ENCODE measurements at places on chromosomes 3 and 15. TPM values are rescaled to one million over a fixed set of nuclear protein-coding genes. Genes with fewer than 3 reads are reported as not detected.

GRCh38 chr3:16174976-16175901, 759 bp downstream of the GALNT15 start:
- peaks cover 5% of the 10 kb centered on the region for H3K4me1 ChIP-seq
- no peak for DNase-seq
- no peak overlapping the region for H3K4me3 ChIP-seq
- no peak overlapping the region for H3K27ac ChIP-seq
- H3K27me3 ChIP-seq: peaks cover 50% of the 10 kb centered on the region

DNA sequence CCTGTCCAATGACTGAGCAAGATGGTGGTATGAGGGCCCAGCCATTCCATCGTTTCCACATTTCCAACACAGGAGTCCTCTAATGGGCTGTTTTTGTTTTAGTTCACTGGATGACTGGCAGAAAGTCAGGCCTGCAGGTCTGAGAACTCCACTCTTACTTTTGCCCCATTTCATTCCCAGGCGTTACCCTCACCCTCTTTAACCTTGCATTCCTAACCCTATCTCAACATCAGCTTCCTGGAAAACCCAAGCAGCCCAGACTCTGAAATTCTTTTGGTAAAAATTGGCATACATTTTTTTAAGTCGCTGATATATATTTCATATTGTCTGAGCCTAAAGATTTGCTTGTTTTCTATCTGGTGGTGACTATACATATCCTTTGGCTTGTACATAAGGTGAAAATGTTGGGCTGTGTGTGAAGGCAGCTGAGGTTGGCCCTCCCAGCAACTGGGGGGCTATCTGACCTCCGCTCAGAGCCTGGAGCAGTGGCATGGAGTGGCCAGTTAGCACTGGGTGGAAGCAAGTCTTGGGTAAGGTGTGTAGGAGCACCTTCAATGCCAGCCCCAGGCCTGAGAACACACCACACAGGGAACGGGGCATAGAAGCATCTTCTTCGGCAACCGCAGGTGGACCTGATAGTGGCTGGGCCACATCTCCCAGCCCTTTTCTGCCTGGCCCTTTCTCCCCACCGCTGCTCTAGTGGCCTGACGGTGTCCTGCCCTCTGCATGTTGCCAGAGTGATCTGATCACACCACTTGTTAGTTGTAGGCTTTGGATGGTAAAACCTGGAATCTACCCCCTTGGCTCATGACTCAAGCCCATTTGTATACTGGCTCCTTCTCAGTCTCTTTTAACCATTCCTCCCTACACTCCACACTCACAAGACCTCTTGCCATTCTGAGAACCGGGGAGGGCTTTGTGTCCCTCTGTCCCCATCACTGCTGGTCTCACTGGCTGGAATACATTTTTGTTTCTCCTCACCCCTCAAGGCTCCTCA, 50.0 kb downstream of the AMOTL2 start:
- no peaks in the 10 kb centered on the region for H3K36me3 ChIP-seq
- H3K4me3 ChIP-seq: no peak overlapping the region
- DNase-seq: no peak
- no peak overlapping the region for H3K27ac ChIP-seq

GRCh38 chr3:138825336-138825735, 9.4 kb downstream of the PIK3CB start:
- H3K27ac ChIP-seq: no peak overlapping the region
- peaks cover 28% of the 10 kb centered on the region for H3K4me1 ChIP-seq
- H3K4me3 ChIP-seq: no peak overlapping the region
- H3K36me3 ChIP-seq: peaks cover 71% of the 10 kb centered on the region

DNA sequence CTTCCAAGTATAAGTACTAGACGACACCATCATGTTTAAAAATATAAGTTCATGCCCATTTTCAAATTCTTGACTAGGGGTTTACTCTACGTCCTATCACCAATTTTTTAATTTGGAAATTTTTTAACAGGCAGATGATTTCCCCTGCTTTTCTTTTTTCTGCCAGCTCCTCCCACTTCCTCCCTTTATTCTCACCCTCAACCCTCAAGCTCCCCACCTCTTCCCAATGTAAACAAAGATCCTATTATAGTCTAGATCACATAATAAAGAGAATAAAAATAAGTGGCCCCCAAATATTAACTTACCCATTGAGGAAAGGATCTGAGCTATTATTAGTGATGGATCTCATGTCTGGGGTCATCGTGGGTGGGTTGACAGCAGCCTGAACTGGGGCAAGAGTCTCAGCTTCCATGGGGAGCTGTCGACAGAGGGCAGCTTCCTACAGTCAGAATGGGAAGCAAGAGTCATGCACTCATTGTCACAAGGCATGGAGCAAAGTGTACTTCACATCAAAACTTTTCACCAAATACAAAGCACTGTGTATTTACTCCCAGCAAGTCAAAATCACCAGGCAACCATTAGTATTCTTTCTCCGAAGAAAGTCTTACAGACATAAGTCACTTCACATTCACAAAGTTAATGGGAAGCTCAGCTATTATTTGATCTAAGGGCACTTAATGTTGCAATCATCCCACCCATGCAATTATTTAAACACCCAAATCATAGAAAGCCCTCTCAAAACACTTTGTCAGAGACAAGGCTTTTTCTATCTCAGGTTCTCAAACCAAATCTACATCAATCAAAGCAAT, 53.2 kb downstream of the TM4SF4 start:
- H3K4me1 ChIP-seq: no peaks in the 10 kb centered on the region
- H3K27ac ChIP-seq: no peak overlapping the region
- H3K4me3 ChIP-seq: no peak overlapping the region
- no peak for DNase-seq
- H3K36me3 ChIP-seq: no peaks in the 10 kb centered on the region
- H3K27me3 ChIP-seq: peaks cover 4% of the 10 kb centered on the region

DNA sequence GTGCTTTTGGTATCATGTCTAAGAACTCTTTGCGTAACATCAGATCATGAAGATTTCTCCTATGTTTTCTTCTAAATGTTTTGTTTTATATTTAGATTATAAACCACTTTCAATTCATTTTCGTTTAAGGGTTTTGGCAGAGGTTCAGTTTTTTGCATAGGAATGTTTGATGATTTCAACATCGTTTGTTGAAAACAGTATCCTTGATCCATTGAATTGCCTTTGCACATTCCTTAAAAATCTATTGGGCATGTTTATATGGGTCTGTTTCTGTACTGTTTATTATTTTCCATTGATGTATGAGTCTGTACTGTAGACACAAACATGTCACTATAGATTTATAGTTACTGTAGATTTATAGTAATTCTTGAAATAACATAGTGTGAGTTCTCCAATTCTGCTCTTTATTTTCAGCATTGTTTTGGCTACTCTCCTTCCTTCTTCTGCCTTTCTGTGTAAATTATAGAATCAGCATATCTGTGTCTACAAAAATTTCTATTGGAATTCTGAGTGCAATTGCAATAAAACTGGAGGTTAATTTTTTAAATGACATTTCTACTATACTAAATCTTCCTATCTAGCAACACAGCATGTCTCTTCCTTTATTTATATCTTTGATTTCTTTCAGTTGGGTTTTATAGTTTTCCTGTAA, 374.0 kb downstream of the SV2B start:
- no peaks in the 10 kb centered on the region for H3K27me3 ChIP-seq
- H3K4me1 ChIP-seq: peaks cover 56% of the 10 kb centered on the region
- no peak overlapping the region for H3K4me3 ChIP-seq

DNA sequence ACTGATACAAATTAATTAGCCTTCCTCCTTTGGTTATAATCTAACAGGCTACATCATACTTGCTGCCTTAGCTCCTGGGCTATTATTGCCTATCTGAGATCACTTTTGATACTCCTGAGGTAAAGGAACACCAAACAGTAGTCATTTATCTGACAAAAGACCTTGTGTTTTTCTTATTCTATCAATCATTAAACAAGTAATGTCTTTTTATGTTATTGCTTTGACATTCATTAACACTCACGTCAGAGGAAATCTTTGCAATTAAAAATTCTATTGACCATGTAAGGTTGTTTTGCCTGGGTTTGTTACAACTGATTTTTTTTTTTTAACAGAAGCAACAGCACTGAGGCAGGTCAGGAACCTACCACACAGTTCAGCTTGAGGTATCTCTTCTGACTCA, 366.3 kb downstream of the MECOM start:
- H3K4me1 ChIP-seq: no peaks in the 10 kb centered on the region
- DNase-seq: no peak
- H3K4me3 ChIP-seq: no peak overlapping the region

- H3K4me3 ChIP-seq: no peak overlapping the region
- no peaks in the 10 kb centered on the region for H3K36me3 ChIP-seq
- peaks cover 51% of the 10 kb centered on the region for H3K4me1 ChIP-seq
- no peak overlapping the region for H3K27ac ChIP-seq
- no peaks in the 10 kb centered on the region for H3K27me3 ChIP-seq
- no peak for DNase-seq
Observed at GRCh38 chr3:72157748-72158638, 373.0 kb upstream of the PROK2 start.

- no peaks in the 10 kb centered on the region for H3K36me3 ChIP-seq
- H3K4me3 ChIP-seq: no peak overlapping the region
- DNase-seq: no peak
Observed at GRCh38 chr15:92696096-92696495, 40.5 kb upstream of the FAM174B start.

DNA sequence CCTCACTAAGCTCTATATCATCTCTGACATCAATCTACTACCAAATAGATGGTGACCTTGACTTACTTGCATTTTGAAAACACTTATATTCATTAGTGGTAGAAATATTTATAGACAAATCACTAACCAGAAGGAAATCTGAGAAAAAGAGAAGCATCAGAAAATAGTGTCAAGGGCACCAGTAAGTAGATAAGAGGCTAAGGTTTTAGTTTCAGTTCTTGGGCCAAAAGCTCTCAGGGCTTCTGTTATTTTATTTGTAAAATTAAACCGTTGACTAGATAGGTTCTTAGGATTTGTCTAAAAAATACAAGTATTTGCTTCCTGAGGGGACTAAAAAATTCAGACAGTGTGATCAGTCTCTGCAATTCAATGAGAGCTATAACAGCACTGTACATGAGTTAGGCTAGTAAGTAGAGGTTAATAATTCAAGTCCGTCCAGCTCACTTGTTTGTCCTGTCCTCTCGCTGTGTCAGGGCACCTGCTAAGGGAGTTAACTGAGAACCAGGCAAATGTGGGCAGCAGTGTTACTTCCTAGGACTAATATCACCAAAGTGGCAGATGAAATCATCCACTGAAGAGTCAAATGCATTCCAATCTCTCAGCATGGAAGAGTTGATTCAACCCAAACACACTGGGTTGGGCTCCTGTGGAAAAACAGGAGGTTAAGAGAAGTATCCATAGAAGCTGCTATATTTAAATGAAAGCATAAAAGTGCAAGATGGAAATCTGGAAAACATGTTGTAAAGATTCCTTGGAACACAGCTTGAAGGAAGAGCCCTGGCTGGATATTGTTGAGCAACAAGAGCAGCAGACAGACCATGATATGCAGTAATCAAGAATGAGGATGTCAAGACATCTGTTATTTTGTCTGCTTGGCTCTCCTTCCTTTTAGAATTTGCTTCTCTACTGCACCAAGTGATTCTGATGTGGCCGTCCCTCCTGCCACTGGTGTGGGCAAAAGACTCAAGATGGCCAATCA, 134.9 kb upstream of the ZBTB20 start:
- H3K27me3 ChIP-seq: no peaks in the 10 kb centered on the region
- no peaks in the 10 kb centered on the region for H3K4me1 ChIP-seq
- DNase-seq: no peak
- H3K36me3 ChIP-seq: no peaks in the 10 kb centered on the region
- H3K27ac ChIP-seq: no peak overlapping the region

DNA sequence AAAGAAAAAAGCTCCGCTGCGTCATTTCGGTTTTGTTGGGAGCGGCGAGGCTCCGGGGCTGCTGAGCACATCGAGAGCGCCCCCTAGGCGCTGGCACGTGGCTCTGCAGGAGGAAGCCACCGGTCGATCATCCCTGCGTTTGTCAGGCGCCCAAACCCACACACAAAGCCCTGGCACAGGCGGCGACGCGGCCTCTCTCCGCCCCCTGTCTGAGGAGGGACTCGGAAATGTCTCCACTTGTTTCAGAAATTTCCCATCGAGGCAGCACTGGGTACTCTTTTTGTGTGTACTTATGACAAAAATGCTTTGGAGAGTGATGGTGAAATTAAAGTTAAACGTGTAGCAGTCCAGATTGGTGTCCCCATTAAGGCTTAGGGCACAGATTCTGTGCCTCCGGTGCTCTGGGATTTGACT, 407.3 kb upstream of the ONECUT1 start:
- H3K4me1 ChIP-seq: no peaks in the 10 kb centered on the region
- H3K36me3 ChIP-seq: no peaks in the 10 kb centered on the region

GRCh38 chr3:189292667-189293484, 121.1 kb downstream of the TPRG1 start:
- DNase-seq: no peak
- no peaks in the 10 kb centered on the region for H3K36me3 ChIP-seq
- no peaks in the 10 kb centered on the region for H3K27me3 ChIP-seq
- H3K4me1 ChIP-seq: no peaks in the 10 kb centered on the region

- no peak overlapping the region for H3K27ac ChIP-seq
- no peaks in the 10 kb centered on the region for H3K27me3 ChIP-seq
- H3K4me3 ChIP-seq: no peak overlapping the region
- H3K36me3 ChIP-seq: no peaks in the 10 kb centered on the region
- DNase-seq: no peak
Observed at GRCh38 chr3:111571907-111572460, 23.2 kb downstream of the ZBED2 start.

- no peak overlapping the region for H3K4me3 ChIP-seq
- no peaks in the 10 kb centered on the region for H3K36me3 ChIP-seq
- no peak overlapping the region for H3K27ac ChIP-seq
- H3K27me3 ChIP-seq: no peaks in the 10 kb centered on the region
- no peak for DNase-seq
Observed at GRCh38 chr3:188046561-188047211, 107.3 kb upstream of the LPP start.

Gene ZMYND10
- total RNA-seq: 1.1 TPM

Gene THSD4
- total RNA-seq: 0.04 TPM

Gene SKOR1
- total RNA-seq: 0.31 TPM

Gene SH3GL3
- total RNA-seq: 8.9 TPM

Gene GP9
- total RNA-seq: not detected
